ENCODE measurements at places on chromosomes 11 and 22.
A peak's percentile ranks its signal among the peaks of the same experiment; 100 is the strongest.

GRCh38 chr11:75076671-75077070 lies 20.0 kb downstream of the OR2AT4 start:
- DNase-seq, result no peak

- no peak for DNase-seq
These were observed 51.3 kb upstream of the CADM1 start for GRCh38 chr11:115555336-115556090.

GRCh38 chr11:33067294-33067693 lies 27.9 kb downstream of the TCP11L1 start:
- DNase-seq, result no peak

DNA sequence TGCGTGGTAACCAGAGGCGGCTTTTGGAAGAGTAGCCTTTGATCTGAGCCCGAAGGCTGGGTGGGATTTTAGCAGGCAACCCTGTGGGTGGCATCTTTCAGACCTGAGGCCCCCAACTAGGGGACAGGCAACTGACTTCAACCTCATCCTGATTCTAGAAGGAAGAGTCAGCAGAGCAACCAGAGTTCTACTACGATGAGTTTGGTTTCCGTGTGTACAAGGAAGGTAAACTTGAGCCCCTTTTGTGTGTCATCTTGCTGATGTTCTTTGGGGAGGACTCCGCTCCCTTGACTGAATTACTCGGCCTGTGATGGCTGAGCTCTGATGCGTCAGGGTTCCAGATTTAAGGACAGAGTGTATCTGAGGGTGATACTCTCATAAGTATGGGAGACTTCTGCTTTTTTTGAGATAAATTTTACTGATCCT lies 31.6 kb downstream of the SGSM3 start:
- DNase-seq, result no peak

GRCh38 chr11:62792202-62792575 lies 383 bp upstream of the TMEM223 start:
- no peak for DNase-seq

- DNase-seq, result no peak
These were observed 120.8 kb downstream of the NECTIN1 start for GRCh38 chr11:119608201-119608600.

DNA sequence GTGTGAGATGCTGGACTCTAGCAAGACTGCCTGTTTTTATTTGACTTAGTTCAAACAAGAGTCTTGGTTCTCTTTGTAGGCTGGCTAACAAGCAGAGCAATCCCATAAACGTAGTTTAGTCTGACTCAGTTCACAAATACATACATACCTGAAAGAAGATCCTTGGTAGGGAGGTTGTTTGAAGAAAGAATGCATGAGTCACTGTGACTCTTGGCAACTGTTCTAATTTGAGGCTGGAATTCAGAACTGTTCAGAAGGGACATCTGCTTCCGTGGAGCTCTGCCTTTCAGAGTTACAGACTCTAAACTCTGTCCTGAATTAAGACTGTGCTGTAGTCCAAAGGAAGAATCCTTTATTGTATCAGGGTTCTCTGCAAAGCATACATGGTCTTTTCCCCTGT lies 32.2 kb downstream of the C2CD3 start:
- no peak for DNase-seq

DNA sequence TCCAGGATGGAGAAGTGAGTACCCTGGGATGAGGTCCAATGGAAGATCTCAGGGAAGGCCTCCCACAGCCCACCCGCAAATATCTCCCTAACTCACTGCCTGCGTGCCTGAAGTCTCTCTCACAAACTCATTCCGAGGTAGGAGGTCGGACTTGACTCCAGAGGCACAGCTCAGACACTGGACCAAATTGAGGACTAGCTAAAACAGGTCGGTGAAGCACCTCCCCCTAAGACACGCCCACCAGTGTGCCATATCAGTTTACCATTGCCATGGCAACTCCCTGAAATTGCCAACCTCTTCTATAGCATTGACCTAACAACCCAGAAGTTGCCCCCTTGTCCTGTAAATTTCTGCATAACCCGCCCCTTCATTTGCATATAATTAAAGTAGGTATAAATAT lies 17.5 kb downstream of the RPL3 start:
- no peak for DNase-seq

- DNase-seq, result no peak
These were observed 61.5 kb downstream of the MSANTD4 start for GRCh38 chr11:105960252-105961245.

DNA sequence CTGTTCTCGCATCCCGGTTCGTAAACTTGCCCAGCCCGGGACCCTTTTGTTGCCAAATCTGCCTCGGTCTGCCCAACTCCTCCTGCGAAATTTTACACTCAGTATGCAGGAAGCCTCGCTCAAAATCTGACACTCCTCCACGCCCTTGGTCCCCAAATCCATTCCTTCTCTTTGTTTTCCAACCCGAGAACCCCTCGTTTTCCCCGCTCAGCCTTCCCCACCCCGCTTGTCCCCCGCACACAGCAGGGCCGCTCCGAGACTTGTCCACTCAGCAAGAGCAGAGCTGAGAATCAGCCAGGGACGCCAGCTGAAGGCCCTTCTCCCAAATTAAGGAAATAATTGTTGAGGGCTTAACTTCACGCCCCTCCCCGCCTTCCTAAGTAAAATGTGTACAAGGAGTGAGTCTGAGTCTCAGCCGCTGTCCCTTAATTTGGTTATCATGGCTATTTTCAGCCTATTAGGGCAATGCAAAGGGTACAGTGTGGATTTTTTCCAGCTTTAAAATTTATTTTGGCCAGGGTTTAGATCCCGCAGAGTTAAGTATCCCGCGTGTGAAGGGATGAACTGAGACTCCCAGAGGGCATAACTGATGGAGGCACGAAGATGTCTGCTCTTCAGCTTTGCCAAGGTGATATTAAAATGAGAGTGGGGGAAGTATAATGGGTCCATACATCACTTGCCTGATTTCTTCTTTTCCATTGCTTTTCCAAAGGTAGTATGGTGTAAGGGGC lies 581 bp upstream of the FBXO3 start:
- no peak for DNase-seq

DNA sequence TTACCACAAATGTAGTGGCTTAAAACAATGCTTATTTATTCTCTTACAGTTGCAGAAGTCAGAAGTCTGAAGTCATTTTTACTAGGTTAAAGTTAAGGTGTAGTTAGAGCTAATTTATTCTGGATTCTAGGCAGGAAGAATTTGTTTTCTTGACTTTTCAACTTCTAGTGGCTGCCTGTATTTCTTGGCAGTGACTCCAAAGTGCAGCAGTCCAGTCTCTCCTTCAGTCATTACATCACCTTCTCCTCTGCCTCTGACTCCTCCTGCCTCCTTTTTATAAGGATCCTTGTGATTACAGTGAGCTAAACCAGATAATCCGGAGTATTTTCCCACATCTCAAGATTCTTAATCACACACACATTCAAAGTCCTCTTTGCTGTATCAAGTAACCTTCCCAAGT lies 581.4 kb downstream of the KCNA4 start:
- no peak for DNase-seq

DNA sequence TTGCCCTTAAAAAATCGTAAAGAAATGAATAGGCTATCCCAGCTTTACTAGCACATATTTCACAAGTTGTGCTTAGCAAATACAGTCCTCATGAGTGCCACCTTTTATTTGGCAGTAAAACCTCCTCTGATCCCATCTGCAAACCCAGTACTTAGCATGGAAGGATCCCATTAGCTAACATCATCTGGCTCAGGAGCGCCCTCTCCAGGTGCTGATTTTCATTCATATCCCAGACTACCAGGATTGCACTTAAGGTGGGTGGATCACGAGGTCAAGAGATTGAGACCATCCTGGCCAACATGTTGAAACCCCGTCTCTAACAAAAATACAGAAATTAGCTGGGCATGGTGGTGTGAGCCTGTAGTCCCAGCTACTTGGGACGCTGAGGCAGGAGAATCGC lies 76.1 kb upstream of the PAX6 start:
- DNase-seq, result no peak

GRCh38 chr11:843818-844692 lies 1.4 kb downstream of the TSPAN4 start:
- peak; percentile 83 for DNase-seq
